ENCODE measurements at places on chromosomes 13 and 19.

GRCh38 chr19:41426116-41426841 lies 895 bp downstream of the B3GNT8 start:
- DNase-seq = no peak

- no peak for DNase-seq
Measured at GRCh38 chr19:53655042-53655665, 23.4 kb downstream of the DPRX start.

DNA sequence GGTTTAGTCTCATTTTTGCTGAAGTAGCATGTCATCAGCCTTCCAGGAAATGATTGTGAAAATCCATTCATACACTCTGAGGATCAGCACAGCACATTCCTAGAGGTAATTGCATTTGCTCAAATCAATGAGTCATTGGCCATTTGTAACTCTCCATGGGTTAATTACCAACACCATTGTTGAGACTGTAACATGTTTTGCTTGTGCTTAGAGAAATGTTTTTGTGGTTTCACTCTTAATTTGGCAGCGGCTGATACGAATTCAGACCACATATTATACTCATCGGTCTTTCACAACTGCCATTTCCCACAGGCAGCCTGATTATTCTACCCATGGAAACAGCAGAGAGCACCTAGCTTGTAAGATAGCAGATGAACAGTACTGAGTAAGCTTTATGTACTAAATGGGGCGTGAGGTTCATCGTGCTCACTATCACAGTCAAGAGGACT lies 110.3 kb downstream of the NHLRC3 start:
- DNase-seq = no peak

GRCh38 chr19:13095393-13095784 lies 7.3 kb downstream of the LYL1 start:
- DNase-seq = no peak

GRCh38 chr13:41370736-41371135 lies 59.7 kb downstream of the NAA16 start:
- DNase-seq = no peak

DNA sequence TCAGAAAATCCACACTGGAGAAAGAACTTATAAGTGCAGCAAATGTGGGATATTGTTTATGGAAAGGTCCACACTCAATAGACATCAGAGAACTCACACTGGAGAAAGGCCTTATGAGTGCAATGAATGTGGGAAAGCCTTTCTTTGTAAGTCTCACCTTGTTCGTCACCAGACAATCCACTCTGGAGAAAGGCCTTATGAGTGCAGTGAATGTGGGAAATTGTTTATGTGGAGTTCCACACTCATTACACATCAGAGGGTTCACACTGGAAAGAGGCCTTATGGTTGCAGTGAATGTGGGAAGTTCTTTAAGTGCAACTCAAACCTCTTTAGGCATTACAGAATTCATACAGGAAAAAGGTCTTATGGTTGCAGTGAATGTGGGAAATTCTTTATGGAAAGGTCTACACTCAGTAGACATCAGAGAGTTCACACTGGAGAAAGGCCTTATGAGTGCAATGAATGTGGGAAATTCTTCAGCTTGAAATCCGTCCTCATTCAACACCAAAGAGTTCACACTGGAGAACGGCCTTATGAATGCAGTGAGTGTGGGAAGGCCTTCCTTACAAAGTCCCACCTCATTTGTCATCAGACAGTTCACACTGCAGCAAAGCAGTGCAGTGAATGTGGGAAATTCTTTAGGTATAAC lies 12.0 kb upstream of the ZNF548 start:
- no peak for DNase-seq

GRCh38 chr13:99285432-99286182 lies 21.6 kb downstream of the GPR183 start:
- DNase-seq = no peak

DNA sequence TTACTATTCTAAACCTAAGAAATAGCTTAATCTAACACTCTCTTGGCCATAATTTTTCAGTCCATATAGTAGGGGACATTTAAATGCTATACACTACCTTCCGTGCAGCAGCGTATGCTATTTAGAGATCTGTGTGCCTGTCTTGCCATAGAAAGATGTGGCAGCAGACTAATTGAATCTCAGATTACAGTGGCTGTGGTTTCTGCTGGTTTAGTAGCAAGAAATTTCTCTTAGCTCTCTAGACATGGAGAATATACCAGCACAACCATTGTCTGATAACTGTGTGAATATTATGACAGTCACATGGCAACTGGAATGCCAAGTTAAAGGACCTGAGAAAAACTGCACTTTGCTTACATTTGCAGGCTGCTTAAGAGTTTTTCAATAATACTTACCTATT lies 672.4 kb upstream of the MIR17HG start:
- no peak for DNase-seq

GRCh38 chr19:41302624-41303351 lies 7.2 kb upstream of the CCDC97 start:
- DNase-seq = peak; percentile 22

DNA sequence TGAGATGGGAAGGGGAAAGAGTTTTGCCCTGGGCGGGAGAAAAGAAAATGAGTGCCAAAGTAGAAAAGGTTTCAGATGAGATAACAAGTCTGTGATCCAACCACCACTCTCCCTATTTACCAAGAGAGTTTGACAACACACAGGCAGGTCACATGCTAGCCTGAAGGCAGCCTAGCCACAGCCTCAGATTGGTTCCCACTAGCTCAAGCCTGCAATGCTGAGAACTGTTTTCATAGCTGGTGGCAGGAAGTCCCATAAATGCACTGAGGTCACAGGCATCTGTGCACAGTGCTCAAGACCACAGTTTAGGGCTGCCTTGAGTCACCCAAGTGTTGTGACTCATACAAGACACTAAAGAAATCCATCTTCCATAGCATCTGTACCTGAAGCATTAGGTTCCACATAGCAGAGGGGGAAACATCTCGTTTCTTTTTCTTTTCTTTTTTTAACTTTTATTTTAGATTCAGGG lies 18.5 kb upstream of the POP4 start:
- DNase-seq = no peak

DNA sequence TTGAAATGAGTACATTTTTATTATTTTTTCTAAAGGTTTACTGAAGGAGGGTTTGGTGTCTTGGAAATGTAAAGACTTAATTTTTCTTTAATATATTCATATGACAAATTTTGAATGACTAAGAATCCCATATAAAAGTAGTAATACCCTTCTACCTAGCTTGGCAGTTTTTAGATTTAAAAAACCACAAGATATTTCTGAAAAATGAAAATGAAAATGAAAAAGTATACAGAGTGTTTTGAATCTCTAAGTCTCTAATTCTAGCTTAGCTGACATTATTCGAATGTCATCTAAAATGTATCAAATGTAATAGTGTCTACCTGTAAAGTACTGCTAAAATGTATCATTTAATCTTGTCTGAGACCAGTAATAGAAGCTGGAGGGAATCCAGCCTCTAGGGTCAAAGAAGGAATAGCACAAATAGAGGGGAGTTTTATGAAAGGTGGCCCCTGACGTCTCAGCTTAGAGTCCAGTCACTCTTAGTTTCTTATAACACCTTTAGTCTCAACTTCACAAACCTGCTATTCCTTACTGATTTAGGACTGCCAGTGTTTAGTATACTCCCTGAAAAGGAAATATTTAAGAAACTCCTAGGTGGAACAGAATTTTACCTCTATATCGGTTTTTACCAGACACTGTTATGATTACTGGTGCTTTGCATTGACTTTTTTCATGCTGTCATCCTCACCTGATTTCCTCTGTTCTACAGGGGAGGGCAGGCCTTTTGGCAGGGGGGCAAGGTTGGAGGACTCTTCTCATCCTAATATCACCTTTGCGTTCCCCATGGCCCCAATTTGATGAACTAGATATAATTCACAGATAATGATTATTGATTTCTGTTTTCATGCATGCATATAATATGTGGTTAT lies 16.2 kb upstream of the MIR17HG start:
- DNase-seq = no peak

DNA sequence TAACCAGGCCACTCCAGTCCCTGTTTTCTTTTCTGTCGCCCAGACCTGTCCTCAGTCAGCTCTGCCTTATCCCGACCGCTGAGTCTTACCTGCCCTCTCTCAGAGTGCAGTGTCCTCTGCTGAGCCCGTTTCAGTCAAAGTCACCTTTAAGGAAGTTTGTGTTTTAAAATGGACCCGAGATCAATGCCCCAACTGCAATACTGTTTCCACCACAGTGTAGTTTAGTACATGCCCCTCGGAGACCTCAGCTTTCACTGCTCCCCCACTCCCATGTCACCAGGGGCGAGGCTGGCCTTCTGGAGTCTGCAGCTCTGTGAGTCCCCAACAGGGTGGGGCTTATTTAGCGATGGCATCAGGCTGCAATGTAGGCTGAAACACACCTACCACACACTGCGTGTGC lies 248.4 kb upstream of the TSHZ3 start:
- DNase-seq = no peak

GRCh38 chr19:15195371-15196334 lies 5.1 kb downstream of the NOTCH3 start:
- DNase-seq = peak; percentile 58

DNA sequence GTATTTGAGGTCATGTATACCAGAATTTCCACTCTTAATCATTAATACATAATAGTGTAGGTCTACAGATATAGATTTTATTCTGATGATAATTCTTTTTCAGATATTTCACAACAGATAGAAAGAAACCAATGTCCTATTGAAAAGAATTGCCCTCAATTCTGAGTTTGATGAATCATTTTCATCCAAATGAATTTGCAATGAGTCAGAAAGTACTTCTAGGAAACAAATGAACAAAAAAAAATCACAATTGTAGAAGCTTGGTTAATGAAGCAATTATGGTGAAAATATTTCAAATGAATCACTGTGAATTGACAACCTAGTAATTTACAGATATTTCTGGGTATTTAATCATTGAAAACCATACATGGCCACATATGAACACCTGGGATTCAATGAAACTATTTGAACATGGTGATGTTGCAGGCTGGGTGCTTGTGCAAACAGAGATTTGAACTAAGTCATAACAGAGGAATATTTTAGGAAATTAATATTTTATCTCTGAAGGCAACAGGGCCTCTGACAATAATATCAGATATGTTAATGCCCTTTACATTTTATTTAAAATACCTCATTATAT lies 360.9 kb downstream of the SLITRK5 start:
- DNase-seq = no peak

DNA sequence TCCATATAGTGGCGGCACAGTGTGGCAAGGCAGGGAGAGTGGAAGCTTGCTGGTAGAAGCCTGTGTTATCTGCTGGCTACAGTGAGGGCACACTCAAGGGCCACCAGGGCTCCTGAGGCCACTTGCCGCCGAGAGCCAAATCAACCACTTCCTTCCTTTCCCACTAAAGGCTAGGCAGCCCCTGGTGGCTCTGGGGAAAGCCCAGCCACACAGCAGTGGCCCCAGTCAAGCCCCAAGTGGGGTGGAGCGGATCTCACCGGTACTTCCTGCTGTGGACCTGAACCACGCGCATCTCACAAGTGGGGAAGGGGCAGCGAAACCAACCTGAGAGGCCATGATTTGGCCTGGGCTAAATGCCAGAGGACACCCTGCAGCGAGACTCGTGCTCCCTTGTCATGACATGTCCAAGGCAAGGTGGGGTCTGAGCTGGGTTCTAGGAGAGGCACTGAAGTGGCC lies 21.9 kb upstream of the SLC35E1 start:
- DNase-seq = peak; percentile 36

DNA sequence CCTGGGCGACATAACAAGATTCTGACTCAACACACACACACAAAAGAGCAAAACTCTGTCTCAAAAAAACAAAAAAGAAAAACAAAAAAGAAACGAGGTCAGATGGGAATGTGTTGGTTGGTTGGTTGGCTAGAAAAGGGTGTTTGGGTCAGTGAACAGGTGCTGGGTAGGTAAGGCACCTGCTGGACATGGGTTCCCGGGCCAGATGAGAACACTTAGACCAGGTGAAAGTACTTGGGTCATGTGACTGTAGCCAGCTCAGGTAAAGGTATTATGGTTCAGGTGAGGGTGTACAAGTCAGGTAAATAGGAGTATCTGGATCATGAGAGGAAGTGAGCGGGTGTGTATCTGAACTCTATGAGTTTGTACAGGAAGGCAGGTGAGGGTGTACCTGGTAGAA lies 14.5 kb upstream of the ZNF414 start:
- no peak for DNase-seq

DNA sequence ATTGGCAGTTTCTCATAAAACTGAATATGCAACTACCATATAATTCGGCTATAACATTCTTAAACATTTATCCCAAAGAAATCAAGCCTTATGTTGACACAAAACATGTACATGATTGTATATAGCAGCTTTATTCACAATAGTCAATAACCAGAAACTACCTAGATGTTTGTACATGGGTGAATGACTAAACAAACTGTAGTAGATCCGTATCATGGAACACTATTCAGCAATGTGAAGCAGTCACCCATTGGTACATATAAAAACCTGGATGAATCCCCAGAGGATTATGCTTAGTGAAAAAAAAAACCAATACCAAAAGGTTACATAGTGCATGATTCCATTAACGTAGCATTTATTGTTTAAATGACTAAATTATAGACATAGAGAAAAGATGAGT lies 471.7 kb upstream of the KLHL1 start:
- DNase-seq = no peak

DNA sequence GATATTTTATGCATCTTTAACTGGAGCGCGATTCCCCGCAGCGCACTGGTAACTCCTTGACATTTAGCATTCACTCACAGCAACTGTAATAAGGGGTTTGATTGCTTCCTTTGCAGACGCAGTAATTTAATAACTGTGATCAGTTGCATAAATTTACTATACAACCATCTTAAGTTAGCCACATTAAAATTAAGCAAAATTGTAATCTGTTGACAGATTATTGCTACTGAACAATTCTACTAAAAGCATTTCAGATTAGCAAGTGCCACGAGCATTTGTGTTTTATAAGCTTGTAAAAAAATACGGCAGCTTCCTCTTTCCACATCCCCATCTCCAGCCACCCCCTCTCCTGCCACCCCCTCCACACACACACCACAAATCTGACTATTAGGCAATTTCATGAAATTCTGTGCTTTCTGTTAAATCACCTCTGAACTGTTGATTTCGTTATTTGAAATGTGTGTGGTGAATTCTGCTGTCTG lies 44.4 kb downstream of the TSHZ3 start:
- DNase-seq = peak; percentile 91

DNA sequence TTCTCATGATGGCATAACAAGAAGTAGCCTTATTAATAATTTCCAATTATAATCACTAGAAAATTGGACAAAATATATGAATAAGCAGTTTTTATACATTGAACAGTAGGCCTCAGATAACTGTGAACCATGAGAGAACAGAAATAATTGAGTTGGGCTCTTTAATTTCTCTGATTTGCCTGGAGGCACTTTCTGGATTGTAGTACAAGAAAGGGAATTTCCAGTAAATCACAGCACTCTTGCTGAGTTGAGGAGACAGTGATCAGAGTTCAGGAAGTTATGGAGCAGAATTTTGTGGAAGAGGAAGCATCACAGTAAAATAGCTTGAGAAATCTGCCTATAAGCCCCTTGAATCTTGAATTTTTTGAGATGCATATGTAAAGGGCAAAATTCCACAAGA lies 216.2 kb downstream of the MAB21L1 start:
- no peak for DNase-seq
